ENCODE measurements at places on chromosomes 11 and 22. TPM values are rescaled to one million over a fixed set of nuclear protein-coding genes. Genes with fewer than 3 reads are reported as not detected.

Gene PGA3
- total RNA-seq, result 0.80 TPM

Gene MS4A6E
- not detected for total RNA-seq

- H3K36me3 ChIP-seq, result no peaks in the 10 kb centered on the region
- H3K27ac ChIP-seq, result no peak overlapping the region
- peaks cover 5% of the 10 kb centered on the region for H3K27me3 ChIP-seq
- H3K4me3 ChIP-seq, result no peak overlapping the region
Measured at GRCh38 chr11:129006161-129006560, 63.5 kb upstream of the TP53AIP1 start.

DNA sequence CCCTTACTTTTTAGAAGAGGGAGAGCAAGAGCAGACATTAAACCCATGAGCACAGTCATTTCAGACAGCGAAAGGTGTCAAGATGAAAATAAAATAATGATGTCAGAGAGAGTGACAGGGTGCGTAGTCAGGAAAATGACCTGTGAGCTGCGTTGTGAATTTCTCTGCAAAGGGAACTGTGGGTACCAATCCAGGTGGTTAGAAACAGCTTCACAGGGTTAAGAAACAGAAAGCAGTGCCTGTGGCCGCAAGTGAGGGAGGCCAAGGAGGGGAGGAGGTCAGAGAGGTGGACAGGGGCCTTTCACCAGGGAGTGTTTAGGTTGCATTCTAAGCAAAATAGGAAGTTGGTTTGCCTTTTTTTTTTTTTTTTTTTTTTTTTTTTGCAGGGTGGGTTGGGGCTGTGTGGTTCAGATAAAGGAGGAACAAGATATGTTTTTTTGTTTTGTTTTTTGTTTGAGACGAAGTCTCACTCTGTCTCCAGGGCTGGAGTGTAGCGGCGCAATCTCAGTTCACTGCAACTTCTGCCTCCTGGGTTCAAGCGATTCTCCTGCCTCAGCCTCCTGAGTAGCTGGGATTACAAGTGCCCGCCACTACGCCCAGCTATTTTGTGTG lies 7.9 kb downstream of the TIGD3 start:
- no peak for DNase-seq
- H3K27ac ChIP-seq, result no peak overlapping the region
- H3K27me3 ChIP-seq, result peaks cover 7% of the 10 kb centered on the region
- H3K36me3 ChIP-seq, result peaks cover 3% of the 10 kb centered on the region

GRCh38 chr11:86983021-86983488 lies 27.9 kb upstream of the FZD4 start:
- DNase-seq, result peak; percentile 9
- H3K4me3 ChIP-seq, result no peak overlapping the region
- peaks cover 47% of the 10 kb centered on the region for H3K4me1 ChIP-seq
- no peaks in the 10 kb centered on the region for H3K36me3 ChIP-seq
- H3K27me3 ChIP-seq, result no peaks in the 10 kb centered on the region

GRCh38 chr11:26849036-26849435 lies 127.2 kb upstream of the SLC5A12 start:
- H3K4me3 ChIP-seq, result no peak overlapping the region
- no peak overlapping the region for H3K27ac ChIP-seq
- no peaks in the 10 kb centered on the region for H3K27me3 ChIP-seq
- H3K36me3 ChIP-seq, result no peaks in the 10 kb centered on the region
- H3K4me1 ChIP-seq, result no peaks in the 10 kb centered on the region
- no peak for DNase-seq

- peaks cover 32% of the 10 kb centered on the region for H3K4me1 ChIP-seq
- H3K27me3 ChIP-seq, result peaks cover 3% of the 10 kb centered on the region
- H3K36me3 ChIP-seq, result peaks cover 3% of the 10 kb centered on the region
- no peak for DNase-seq
- H3K4me3 ChIP-seq, result no peak overlapping the region
Measured at GRCh38 chr11:14582793-14583192, 60.8 kb upstream of the PDE3B start.

Data from endothelial cell (in vitro differentiated cells).